ENCODE measurements at places on chromosomes 16 and 17.
A peak's percentile ranks its signal among the peaks of the same experiment; 100 is the strongest.

GRCh38 chr16:26019381-26020242 is 327.9 kb downstream of the HS3ST4 start:
- DNase-seq, result no peak

GRCh38 chr16:5206331-5206990 is 108.9 kb upstream of the EEF2KMT start:
- no peak for DNase-seq

- no peak for DNase-seq
Observed at GRCh38 chr17:29089601-29090044, 46.7 kb downstream of the PIPOX start.

DNA sequence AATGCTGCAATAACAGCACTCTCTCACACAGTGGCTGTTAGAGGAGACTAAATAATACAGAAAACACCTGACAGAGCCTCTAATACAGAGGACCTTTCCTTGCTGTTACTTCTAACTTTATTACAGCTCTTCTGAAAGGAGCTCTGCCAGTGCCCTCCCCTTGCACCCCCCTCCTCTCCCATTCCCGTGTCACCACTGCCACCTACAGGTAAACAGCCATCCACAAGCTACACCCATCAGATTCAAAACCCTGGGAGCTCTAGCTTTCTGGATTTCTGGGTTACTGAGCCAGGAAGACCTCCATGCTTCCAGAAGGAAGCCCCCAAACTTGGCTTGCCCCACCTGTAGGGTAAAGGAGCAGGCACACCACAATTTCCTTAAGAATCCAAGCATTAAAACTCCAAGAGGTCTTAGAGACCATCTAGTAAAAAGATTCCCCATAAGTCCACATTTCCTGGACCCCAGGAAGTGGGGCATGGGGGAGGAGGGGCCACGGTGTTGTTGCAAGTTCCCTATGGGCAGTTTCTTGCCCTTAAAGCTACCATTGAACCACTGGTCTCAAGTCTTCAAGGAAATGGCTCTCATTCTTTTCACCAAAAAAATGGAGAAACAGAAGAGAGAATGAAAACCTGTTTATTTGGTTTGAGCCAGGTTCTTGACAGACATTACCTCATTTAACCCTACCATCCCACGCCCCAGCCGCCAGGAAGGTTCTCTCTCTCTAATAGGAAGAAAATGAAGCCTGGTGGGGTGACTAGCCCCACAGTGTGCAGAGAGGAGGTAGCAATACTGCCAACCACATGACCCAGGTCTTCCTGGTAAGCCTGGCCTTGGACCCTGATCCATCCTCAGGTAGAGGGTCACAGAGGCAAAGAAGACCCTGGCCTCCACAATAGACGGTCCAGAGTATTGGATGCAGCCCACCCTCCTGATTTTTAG is 52.8 kb downstream of the TOM1L2 start:
- peak; percentile 79 for DNase-seq

DNA sequence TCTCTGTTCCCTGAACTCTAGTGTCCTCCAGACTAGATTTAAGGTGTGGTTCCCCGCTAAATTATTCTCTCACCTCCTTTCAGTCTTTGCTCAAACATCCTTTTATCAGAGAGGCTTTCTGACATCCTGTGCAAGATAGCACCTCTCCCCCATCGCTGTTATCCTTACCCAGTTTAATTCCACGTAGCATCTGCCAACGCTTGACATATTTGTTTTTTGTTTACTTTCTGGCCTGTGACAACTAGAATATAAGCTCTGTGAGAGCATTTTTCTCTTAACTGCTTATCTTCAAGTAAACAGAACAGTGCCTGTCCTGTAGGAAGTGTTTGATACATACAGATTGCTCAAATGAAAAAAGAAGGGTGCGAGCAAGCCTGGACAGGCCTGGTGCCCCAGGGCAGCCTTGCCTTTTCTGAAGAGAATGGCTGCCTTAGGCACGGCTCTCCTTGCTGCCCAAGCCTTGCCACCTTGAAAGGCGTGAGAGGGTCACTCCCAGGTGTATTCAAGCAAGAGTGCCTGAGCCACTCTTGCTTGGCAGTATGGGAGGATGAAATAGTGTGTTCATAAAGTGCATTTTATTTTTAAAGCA is 9.7 kb downstream of the DYNLL2 start:
- no peak for DNase-seq

GRCh38 chr17:887551-888209 is 91.9 kb downstream of the NXN start:
- DNase-seq, result no peak

GRCh38 chr17:82053556-82054263 is 2.0 kb downstream of the GPS1 start:
- no peak for DNase-seq

DNA sequence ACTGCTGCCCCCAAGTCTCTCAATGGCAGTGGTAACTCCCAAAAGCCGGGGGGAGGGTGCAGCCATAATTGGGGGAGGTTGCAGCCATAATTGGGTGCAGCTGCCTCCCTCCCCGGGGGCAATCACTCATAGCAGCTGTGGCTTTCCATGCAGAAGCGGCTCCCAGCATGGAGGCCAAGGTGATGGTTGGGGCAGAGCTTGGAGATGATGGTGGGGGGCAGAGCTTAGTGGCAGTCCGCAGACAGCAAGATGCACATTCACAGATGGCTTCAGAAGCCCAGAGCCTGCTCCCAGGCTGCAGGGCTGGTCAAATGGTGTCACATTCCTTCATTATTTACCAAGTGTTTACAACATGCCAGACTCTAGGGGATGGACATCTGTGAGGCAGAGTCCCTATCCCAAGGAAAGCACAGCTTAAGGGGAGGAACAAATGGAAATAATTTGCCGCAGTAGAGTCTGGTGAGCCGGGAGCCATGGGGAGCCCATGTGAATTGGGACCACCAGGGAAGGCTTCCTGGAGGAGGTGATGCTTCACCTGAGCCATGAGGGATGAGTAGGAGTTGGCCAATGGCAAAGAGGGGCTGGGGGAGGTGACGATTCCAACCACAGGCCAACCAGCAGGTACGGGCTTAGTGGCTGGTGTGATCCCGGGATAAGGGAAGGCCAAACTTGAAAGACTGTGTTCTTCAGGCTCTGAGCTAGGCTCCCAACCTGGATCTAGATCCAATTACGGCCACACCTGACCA is 8.1 kb downstream of the DOC2B start:
- DNase-seq, result no peak

All from CD8-positive, alpha-beta T cell (primary cell).